Activated CD8-positive, alpha-beta memory T cell treated with anti-CD3 and anti-CD28 coated beads for 48 hours (primary cell): ENCODE measurements at places on chromosomes 3 and 15.

- DNase-seq = no peak
Measured at GRCh38 chr15:101455291-101456025, 34.0 kb downstream of the PCSK6 start.

GRCh38 chr3:14539742-14540491 is at the start of gene GRIP2:
TSS of gene GRIP2 (minus strand) at chr3:14540342. CDS start at chr3:14540308, 34 bp downstream.
- no peak for DNase-seq

DNA sequence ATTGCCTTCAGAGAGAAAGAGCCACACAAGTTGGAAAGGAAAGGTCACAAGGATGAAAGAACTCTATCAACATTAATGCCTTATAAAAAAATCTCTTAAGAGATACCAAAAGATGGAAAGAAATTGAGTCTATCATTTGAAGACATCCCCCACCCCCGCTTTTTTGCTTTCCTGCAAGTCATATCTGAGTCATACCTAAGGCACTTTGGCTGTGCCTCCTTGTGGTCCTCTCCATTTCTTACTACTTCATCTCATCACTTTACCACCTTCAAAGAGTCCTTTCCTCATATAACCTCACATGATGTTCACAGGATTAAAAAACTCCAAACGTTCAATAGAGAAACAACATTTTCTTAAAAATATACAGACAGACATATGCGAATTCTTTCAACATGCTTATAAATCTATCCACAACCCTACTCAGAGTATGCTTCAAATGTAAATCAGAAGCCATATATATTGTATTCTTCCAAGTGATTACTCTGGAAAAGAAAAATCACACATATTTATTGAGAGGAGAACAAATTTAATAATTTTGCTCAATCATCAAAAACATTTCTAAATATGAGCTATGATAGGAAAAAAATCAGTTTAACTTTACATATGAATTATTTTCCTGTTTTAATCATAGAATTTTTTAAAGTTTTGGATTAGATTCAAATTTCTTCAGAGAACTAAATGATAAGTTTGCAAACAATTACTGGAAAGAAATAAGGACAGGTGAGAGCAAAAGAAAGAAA is 1003.9 kb upstream of the CFAP20DC start:
- no peak for DNase-seq

DNA sequence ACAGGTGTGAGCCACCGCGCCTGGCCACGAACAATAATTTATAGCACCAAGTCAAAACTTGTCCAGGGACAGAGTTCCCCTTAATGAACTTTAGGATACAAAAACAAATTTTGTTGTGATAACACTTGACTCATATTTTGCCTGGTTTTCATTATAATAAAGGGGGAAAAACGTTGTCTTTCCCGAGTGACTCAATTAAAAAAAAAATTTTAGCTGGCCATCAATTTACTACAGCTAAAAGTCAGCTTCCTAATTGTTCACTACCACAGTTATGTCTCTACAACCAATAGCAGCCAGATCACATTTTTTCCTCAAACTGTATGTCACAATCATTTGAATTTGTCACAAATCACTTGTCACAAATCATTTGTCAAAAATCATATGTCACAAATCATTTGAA is 116.0 kb downstream of the P3H2 start:
- no peak for DNase-seq

- DNase-seq = no peak
Measured at GRCh38 chr3:161989012-161989411, 492.4 kb downstream of the OTOL1 start.

GRCh38 chr3:189708375-189708774 is 77.2 kb downstream of the TP63 start:
- DNase-seq = no peak

DNA sequence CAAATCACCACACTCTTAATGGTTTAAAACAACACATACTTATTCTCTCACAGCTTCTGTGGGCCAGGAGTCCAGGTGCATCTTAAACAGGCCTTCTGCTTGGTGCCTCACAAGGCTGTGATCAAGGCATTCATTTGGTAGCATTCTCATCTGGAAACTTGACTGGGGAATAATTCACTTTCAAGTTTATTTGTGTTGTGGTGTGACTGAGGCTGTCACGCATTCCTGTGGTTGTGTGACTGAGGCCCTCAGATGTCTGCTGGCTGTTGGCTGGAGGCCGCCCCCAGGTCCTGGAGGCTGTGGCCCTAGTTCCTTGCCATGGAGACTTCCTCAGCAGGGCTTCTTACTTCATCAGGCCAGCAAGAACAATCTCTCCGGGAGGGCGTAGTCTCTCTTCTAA is 16.9 kb upstream of the FAM3D start:
- DNase-seq = no peak

DNA sequence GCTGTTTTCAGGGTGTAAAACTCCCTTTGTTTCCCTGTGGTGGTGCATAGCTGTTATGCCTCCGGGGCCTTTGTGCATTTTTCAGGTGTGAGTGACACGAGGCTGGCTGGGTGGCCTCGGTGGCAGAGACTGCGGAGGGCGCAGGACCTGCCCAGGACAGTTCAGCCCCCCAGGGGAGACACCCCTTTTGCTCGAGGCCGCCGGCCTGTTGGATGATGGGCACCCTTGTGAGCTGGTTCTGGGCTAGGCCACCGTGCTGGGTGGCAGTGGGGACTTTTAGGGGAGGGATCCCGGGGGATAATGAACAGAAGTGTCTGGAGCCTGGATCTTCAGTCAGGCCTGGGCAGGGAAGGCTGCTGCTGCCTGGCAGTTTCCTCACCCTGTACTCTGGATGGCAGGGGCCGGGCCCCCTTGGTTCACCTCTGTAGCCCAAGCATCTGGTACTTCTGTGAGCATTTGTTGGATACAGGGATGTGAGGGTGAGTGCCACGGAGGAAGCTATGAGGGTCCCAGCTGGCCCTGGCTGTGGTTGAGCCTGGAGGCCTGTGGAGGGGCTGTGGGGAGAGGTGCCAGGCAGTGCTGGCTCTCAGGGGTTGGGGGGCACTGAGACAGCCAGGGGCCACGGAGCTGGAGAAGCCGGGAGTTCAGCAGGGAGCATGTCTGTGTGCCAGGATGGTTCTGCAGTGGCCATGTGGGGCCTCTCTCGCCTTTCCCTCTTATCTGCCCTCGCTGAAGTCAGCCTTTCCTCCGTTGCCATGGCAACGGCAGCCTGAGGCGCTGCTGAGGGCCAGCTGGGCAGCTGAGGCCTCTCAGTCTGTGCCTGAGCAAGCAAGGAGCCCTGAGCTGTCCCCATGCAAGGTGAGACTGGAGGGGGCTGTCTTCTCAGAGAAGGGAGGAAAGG is 49.0 kb downstream of the KY start:
- DNase-seq = no peak

GRCh38 chr3:118688396-118688884 is 346.2 kb downstream of the IGSF11 start:
- DNase-seq = no peak

GRCh38 chr15:39183164-39183881 is 397.6 kb upstream of the THBS1 start:
- no peak for DNase-seq

DNA sequence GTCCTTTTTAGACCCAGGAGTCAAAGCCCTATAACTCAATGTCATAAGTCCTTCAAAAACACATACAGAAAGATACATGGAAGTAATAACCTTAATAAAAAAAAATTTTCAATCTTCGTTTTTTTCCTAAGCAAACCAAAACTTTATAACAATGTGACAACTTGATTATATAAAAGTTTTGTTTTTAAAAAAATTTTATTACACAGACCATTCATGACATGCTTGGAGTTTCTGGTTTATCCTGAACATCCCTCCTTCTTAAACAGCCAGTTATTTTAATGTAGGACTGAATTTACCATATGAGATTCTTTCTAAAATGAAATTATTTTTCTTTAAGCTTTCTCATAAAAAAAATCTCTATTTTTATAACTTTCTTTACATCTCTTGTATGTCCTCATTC is 30.7 kb downstream of the IQCF6 start:
- no peak for DNase-seq

DNA sequence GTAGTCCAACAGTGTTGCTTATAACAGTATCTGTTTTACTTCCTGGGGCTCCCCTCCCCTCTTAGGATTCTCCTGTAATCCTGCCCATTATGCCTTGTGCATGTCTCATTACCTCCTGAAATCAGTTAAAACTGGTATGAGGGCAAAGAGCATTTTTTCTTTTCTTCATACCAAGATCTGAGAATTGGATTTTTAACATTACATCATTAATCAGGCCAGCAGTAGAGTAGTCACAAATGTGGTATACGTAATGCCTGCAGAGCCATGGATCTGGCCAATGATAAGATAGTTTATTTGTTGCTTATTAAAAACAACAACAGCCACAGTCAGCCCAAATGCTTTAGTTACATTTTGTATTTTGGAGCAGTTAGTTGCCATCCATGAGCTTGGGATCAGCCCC is 23.2 kb downstream of the ARID3B start:
- no peak for DNase-seq

DNA sequence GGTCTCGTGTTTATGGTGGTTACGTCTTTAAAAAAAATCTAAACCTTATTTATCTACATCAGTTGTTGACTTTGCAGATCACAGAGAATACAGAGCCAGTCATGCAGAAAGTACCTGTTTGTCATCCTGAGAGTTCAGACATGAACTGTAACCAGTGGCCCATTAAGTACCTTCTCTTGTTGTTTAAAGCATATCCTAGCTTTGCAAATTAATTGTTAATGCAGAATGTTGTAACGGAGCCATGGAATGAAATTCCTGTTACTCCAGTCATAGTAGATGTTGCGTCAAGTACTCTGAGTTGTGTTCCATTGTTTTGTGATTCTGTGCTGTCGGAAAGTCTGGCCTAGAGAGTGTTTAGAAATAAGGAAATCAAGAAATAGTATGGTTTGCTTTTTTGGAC is 205.2 kb downstream of the RBMS3 start:
- DNase-seq = no peak

GRCh38 chr3:108064293-108064887 is 26.4 kb downstream of the CD47 start:
- no peak for DNase-seq

GRCh38 chr3:127406309-127407025 is 118.6 kb upstream of the PRR20G start:
- no peak for DNase-seq

DNA sequence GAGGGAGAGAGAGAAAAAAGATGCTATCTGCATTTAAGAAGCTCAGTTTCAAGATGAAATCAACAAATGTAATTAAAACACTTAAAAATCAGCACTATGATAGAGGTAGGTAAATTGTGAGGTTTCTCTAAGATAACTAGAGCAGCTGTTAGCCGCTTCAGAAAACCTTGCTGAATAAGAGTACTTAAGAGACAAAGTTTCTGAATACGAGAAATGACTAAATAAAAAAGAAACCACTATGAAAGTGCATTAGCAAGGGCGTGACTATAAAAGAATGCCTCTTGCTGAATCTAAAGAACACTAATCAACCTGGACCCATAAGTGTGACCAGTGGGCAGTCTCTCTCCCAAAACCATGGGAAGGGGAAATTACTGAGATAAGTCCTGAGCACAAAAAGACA is 41.8 kb downstream of the IQCB1 start:
- no peak for DNase-seq

DNA sequence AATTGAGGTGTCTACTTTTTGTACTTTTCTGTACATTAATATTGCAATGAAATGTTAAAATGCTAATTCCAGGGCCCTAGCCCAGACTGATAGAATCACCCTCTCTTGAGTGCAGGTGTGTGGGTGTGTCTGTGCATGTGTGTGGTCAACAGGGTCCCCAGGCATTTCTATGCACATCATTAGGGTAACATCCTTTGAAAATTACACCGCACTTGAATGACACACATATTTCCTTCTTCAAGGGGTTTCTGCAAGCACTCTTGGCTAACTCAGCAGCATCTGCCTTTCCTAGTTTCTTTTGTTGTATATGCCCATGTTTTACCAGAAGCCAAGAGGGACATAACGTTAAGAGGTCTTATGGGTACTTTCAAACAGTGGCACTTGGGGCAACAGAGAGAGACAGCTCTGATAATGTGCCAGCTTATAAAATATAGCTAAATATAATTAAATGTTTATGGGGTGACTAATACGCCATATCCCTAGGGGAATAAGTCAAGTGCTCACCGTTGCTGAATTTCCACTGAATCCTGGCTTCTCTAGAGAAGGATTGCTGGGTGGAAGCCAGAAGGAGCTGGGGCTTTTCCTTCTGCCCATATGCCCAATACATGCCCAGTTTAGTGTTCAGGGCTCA is 54.5 kb upstream of the LRIG1 start:
- no peak for DNase-seq

DNA sequence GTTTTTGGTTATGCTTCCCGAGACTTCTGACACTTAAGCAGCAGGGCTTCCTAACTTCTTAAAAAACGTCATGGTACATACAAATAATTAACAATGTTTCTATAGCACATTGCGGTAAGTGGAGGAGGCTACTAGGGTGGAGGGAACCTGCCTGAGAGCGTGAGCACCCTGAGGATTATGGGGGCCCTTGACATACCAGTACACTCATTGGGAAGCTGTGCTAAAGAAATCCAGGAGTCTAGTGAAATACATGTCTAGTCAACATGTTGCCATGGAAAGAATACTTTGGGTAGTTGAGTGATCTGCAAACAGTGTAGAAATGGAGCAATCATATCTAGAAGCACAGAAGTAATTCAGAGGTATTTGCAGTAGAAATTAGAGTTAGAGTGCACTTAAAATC is 39.2 kb upstream of the MAPKBP1 start:
- DNase-seq = no peak

GRCh38 chr3:119098619-119099222 is 47.2 kb upstream of the TEX55 start:
- no peak for DNase-seq

GRCh38 chr15:85044251-85044853 is 62.7 kb downstream of the PDE8A start:
- no peak for DNase-seq

GRCh38 chr3:8738639-8739038 is 5.0 kb downstream of the CAV3 start:
- DNase-seq = no peak

DNA sequence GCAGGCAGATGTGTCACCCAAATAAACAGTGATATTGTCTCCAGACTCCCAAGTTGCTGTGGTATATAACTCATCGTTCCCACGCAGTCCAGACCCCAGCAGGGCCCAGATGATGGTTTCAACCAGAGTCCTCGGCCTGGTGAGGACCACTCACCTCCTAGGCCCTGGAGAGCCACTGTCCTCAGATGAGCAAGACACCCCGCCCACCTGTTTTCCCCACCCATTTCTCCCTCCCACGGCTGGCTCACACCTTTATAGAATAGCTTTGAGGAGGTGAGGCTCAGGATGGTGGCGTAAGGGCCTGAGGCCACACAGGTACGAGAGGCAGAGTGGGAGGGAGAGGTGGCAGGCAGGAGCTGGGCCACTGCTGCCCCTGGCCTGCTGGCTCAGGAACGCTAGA is 7.5 kb downstream of the MESP1 start:
- DNase-seq = no peak

- DNase-seq = no peak
Measured at GRCh38 chr15:32857732-32858131, 139.9 kb downstream of the GREM1 start.

DNA sequence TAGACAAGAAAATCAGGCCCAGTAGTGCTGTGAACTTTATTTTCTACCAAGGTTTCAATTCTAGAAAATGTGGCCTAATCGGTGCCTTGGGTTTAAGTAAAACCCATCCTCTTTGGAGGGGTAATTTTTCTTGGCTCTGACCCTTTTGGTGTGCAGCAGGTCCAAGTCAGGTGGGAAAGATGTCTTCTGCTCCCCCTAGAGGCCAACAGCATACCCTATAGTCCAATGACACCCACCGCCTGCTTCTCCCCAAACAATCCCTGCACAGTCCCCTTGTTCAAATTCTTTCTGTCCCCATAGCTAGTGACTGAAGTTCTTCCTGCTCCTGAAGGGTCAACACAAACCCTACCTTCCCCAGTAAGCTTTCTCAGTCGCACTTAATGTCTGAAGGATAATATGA is 261.8 kb upstream of the GOLGA6L4 start:
- DNase-seq = no peak
